Fibroblast of skin of right biceps (primary cell): ENCODE measurements at places on chromosomes 7 and 10.

- no peak for DNase-seq
Observed at GRCh38 chr7:67711706-67712105, 715.1 kb downstream of the TYW1 start.

DNA sequence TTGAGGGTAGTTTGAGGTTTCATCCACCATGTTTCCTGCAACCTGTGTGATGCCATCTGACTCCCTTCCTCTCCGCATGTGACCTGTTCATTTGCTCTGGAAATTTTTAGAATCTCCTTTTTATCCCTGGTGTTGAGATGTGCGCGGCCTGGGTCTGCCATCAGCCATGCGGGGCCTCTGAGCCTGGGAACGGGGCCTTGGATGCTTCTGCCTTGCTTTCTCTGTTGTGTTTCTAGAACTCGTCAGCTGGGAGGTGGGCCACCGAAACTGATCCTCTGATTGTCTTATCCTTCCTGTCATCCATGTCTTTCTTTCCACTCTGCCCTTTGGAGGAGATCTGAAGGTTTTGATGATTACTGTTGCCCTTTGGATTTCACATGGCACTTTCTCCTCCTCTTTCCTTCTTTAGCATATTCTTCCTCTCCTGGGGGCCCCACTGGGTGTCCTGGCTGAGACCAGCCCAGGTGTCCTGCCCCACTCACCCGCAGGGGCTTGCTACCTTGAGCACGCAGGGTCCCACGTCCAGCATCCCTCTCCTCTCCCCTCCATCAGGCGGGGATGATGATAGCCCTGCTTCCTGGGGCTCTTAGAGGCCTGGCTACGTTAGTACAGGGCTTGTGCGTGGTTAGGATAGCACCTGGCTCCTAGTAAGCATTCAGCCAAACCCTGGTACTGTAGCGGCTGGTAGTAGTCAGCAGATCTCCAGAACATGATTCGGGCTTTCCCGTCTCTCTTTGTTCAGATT is 29.9 kb downstream of the PPP2R2D start:
- no peak for DNase-seq

DNA sequence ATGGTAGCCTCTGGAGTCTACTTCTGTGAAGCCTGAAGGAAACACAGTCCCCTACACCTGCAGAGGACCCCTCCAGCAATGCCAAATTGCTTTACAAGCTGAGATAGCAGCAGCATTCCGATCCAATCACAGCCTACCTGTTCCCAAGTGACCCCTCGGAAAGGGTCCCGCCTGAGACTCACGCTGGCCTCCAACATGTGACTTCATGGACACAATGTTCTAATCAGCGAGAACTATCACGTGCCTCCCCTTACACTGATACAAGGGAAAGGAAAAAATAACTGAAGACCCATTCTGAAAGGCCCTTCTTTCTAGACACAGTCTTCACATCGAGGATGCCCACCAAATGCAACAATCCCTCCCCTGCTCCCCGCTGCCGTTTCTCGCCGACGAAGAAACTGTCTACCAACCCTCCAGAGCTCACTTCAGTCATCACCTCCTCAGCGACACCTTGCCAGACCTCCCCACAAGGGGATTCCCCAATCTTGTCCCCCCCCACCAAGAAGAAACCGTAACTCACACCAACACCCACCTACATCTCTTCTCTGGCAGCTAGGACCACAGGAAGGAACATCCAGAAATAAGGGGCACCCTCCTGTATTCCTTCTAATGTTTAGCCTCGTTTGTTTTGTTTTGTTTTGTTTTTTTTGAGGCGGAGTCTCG is 1.8 kb downstream of the SNX8 start:
- DNase-seq = no peak

- DNase-seq = peak; percentile 43
Observed at GRCh38 chr7:44073664-44074348, 8.4 kb upstream of the PGAM2 start.

DNA sequence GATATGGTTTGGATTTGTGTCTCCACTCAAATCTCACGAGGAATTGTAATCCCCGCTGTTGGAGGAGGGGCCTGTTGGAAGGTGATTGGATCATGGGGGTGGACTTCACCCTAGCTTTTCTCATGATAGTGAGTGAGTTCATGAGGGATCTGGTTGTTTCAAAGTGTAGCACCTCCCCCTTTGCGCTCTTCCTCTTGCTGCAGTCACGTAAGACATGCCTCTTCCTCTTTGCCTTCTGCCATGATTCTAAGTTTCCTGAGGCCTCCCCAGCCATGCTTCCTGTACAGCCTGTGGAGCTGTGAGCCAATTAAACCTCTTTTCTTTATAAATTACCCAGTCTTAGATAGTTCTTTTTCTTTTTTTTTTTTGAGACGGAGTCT is 17.1 kb downstream of the CDNF start:
- no peak for DNase-seq

DNA sequence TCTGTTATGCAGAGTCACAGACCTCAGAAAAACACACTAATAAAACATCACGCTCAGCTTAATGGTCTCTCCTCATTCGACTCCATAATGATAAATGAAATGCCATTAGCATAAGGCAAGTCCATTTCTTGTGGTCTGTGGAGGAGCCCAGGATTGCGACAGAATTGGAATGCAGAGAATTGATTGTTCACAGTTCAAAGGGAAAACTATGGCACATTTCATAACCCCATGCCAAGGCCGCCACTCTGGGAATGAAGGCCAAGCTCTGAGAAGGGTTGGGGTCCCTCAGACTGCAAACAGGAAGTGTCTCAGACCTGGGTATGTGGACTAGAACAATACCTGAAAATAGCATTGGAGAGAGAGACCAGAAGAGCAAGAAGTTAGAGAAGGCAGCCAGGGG is 398.9 kb downstream of the ADRA2A start:
- DNase-seq = peak; percentile 81

GRCh38 chr10:11050301-11051287 is 32.9 kb downstream of the CELF2 start:
- DNase-seq = no peak

GRCh38 chr10:103466734-103467133 is 8.0 kb upstream of the CALHM1 start:
- no peak for DNase-seq

DNA sequence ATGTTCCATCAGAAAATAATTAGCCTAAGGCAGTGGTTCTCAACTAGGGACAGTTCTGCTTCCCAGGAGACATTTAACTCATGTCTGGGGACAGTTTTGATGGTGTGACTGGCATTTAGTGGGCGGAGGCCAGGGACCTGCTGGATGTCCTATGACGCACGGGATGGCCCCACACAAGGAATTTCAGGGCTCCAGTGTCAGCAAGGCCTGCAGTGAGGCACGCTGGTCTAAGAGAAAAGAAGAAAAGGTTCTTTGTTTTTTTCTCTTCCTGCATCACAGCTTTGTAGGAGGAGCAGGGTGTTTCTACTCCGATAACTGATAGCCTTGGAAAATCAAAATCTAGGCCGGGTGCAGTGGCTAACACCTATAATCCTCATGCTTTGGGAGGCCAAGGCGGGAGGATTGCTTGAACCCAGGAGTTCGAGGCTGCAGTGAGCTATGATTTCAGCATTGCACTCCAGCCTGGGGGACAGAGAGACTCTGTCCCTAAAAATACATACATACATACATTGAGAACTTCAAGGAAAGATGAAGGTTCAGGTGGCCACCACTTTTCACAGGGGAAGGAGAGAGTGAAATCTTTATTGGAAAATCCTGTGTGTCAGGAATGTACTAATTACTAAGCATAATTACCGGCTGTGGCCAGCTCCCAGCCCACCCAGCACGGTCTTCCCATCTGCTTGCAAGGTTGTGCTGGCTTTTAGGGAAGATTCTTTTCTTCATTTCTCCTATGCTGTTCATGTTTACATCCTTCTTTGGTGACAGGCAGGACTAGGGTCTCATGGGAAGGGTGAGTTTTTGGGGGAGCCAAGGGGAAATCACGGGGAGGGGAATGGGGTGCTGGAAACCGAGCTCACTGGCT is 150.4 kb downstream of the ACTR3B start:
- DNase-seq = no peak

- DNase-seq = no peak
Observed at GRCh38 chr10:111347386-111348013, 270.7 kb downstream of the ADRA2A start.

GRCh38 chr7:3207387-3207902 is 93.6 kb upstream of the SDK1 start:
- DNase-seq = no peak

GRCh38 chr7:147857152-147858140 is 733.1 kb upstream of the C7orf33 start:
- no peak for DNase-seq
